ENCODE measurements at places on chromosomes 7 and 10.

- DNase-seq: no peak
Measured at GRCh38 chr10:116764979-116765378, 22.6 kb upstream of the HSPA12A start.

GRCh38 chr10:73886661-73887293, 12.4 kb upstream of the CAMK2G start:
- DNase-seq: no peak

GRCh38 chr10:126455766-126456405, 67.6 kb upstream of the ADAM12 start:
- no peak for DNase-seq

- peak; percentile 32 for DNase-seq
Measured at GRCh38 chr7:140676306-140676705, 3.6 kb downstream of the ADCK2 start.

GRCh38 chr10:110363572-110364411, 59.1 kb upstream of the SMNDC1 start:
- DNase-seq: no peak

DNA sequence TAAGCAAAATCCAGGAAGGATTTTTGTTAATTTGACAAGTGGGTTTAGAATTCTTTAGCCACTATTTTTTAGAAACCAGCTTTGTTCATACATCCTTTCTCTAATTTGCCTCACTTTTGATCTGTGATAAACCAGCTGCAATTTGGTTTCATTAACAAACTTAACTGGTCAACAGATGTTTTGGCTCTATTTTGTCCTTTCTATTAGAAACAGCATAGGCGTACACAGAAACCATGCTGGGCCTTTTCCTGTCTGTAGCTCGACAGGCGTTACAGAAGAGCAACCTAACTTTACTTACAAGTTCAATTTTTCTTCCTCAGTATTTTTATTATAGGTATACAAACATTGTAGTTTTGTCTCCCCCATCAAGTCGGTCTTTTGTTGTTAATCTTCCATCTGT, 28.2 kb downstream of the KAT6B start:
- no peak for DNase-seq

DNA sequence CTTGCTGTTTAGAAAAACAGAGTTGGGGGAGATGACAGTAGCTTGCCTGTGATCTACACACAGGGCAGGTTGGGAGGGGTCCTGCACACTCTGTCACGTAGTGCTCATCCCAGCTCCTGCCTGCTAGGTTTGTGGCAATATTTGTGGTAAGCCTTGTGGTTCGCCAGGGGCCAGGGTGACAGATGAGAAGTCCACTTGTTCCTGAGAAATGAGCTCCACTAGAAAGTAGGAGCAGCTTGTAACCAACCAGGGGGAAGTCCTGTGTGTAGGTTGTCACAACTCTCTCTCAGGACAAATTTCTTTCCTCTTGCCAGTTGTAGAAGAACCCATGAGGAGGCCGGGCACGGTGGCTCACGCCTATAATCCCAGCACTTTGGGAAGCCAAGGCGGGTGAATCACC, 147.0 kb downstream of the TCF7L2 start:
- no peak for DNase-seq

DNA sequence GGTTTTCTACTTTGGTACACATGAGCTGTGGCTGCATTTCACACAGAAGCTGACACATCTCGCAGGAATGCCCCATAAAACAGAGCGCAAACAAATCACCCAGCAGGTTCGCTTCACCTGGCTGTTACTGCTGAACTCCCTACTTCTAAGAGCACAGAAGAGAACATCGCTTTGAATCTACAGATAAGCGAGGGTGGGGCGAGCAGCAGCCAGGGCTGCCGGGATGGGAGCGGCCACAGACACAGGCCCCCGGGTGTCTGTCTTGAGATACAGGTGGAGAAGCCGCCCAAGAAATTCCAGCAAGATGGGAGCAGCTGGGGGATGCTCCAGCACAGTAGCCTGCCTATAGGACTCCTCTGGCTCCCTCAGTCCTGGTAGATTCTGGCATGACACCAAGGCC, 27.4 kb downstream of the OGDHL start:
- no peak for DNase-seq

DNA sequence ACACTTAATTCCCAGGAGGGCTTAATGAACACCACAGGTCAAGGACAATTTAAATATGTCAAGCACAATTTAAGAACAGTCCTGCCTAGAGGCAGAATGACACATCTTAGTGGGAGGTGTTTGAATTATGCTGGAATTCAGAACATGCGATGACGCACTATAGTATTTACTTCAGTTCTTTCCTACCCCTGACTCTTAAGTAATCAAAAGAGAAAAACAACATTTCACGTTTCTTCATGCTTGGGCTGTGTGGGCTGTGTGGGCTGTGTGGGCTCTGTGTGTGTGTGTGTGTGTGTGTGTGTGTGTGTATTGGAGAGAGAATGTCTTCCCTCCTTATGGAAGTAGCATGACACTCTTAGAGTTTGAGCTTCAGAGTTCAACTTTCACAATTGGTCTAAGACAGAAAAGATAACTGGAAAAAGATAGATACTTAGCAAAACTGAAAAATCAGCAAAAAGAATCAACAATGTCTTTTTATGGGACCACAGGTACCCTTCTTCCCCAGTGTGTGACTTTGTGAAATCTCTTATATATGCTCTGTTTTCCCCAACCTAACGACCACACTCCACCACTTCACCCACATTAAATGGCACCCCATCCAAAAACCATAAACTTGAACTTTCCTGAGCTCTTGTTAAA, 33.7 kb upstream of the CABCOCO1 start:
- no peak for DNase-seq

- no peak for DNase-seq
Measured at GRCh38 chr7:16935341-16935735, 53.6 kb upstream of the AGR3 start.

DNA sequence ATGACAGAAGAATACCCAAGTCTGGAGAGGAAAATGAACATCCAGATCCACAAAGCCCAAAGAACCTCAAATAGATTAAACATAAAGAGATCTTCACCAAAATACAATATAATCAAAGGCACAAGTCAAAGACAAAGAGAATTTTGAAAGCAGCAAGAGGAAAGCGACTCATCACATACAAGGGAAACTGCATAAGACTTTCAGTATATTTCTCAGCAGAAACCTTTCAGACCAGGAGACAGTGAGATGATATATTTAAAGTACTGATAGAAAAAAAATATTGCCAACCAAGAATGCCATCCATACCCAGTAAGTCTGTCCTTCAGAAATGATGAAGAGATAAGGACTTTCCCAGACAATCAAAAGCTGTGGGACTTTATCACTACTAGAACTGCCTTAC, 81.5 kb upstream of the GALNT17 start:
- no peak for DNase-seq

- no peak for DNase-seq
Measured at GRCh38 chr10:9745158-9745557, 1272.5 kb upstream of the CELF2 start.

DNA sequence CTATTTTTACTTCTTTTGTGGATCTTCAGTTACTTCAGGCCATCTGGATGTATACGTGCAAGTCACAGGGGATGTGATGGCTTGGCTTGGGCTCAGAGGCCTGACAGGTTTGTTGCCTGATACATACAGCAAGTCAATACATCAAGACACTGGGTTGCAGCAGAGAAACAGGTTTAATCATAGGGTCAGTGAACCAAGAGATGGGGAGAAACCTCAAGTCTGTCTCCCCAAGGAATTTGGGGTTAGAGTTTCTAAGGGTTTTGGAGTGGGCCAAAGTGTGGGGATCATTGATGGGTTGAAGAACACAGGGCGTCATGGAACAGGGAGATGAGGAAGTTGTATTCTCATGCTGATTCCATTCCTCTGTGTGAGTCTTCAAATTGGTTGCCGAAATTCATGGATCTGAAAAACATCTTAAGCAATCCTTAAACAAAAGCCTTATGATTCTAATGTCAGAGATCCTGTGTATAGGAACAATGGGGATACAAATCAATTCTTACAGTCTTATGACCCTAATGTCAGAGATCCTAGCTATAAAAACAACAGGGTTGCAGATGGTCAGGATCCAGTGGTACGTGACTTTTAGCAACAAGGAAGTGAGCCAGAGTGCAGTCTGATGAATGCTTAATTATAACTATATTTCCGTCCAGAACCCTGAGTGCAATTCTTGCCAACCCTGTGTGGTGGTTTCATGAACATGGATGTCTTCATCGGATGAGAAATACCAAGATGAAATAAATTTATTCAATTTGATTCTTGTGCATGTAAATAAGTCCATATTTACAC, 18.9 kb downstream of the OTUD1 start:
- no peak for DNase-seq

DNA sequence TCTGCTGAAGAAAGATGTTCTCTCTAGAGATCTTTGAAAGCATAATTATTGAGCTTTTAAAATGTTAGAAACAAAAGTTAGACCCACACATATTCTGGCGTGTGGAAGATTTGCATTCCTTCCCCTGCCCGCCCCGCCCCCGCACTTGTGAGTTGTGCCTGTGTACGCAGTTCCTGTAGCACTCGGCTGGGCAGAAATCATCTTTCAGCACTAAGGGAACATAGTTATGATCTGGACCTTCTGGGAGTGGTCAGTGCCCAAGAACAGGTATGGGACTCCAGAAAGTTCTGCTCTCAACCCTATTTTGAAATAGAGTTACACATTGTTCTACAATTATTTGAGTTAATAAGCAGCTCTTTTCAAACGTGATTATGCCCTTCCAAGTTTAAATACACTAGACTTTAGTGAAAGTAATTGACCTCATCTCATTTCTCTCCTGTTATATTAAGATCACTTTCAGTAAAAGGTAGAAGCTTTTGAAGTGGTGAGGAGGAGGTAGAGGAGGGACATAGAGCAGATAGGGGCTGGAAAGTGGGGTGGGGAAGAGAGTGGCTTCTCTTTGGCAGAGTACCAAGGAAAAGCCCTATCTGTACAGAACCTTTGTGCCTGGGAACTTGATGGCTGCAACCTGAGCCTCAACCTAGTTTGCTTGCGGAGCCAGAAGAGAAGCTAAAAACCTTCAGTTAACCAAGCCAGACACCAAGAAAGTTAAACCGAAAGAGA, 5.7 kb downstream of the BLVRA start:
- DNase-seq: peak; percentile 14

- DNase-seq: no peak
Measured at GRCh38 chr7:88492153-88492552, 185.5 kb upstream of the STEAP4 start.

- no peak for DNase-seq
Measured at GRCh38 chr10:94123258-94123995, 129.7 kb downstream of the PLCE1 start.

DNA sequence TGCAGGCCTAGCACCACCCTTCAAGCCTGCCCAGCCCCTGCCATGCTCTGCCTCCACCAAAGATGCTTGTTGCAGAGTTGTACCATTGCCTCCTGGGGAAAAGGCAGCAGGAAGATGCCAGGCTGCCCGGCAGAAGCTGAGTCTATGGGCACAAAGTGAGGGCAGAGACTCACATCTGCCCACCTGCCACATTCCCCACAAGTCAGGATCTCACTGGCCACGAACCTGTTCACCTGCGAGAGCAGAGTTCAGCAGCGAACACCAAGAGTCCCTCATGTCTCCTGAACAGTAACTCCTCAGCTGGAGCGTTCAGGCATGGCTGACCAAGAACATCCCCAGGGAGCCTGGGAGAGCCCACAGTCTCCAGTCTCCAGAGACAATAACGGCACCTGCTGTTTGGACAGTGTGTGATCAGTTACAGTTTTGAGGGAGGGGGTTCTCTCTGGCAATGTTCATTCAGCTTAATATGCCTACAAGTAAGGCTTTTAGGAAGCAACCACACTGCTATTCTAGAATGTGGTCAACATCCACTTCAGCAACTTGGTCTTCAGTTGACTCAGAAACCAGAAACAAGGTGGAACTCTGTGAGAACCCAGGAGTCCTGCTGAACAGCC, 78.5 kb downstream of the GRID1 start:
- no peak for DNase-seq

DNA sequence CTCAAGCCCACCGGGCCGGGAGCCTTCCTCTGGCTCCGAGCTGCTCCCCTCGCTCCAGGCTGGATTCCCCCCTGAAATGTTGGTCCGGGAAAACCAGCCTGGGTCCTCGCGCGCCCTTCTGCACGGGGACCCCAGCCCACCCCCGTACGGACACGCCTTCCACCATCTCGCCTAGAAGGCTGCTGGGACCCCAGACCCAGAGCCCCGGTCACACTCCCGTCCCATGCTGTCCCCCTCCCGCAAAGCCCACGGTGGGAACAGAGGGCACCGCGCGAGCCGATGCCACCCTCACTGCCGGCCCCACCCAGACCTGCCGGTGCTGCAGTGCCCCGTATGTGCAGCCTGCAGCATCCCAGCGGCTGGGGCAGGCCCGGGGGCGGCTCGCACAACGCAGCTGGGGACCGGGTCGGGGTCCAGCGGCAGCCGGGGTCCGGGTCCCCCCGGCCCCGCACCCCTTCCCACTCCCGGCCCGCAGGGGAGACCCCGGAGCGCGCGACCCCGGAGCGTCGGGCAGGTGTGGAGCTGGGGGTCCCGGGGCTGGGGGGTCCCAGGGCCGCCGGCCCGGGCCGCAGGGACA, 871 bp downstream of the SPOCK2 start:
- DNase-seq: no peak

GRCh38 chr10:71694039-71694501, 25.5 kb downstream of the C10orf105 start:
- DNase-seq: no peak

- no peak for DNase-seq
Measured at GRCh38 chr7:152451356-152451755, 15.6 kb upstream of the KMT2C start.

DNA sequence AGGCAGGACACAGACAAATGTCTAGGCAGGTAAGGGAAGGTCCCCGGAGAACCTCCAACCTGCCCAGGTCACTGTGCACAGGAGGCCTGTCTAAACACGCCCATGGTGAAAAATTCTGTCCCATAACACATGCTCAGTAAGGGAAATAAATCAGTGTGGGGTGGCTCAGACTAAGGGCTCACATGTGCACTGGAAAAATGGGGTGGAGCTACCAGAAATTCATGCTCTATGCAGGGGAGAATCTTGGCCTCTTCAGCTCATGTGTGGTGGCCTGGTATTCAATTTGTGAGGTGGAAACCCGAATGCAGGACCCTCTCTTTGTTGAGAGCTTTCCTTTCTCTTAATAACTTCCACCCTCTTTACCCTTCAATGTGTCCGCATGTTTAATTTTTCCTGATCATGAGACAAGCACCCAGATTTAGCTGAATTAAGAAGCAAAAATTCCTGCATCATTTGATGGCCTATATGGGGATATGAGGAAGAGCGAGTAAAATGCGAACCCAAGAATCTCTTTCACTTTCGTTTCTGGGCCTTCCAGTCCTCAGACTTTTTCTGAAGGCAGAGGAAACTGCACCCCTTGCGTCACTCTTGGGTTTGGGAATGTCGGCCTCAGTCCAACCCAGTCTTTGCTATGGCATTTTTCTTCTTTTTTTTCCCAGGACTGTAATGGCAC, 163.2 kb downstream of the DGKB start:
- no peak for DNase-seq

All from GM18507 (cell line).